ENCODE measurements at places on chromosomes 16 and 17. TPM values are rescaled to one million over a fixed set of nuclear protein-coding genes. Genes with fewer than 3 reads are reported as not detected.

- DNase-seq, result no peak
These were observed 50.6 kb downstream of the CNGB1 start for GRCh38 chr16:57920215-57920879.

- peak; percentile 62 for DNase-seq
These were observed 5.4 kb downstream of the PGS1 start for GRCh38 chr17:78383725-78384471.

- no peak for DNase-seq
These were observed 77.9 kb downstream of the GOSR1 start for GRCh38 chr17:30554839-30555751.

DNA sequence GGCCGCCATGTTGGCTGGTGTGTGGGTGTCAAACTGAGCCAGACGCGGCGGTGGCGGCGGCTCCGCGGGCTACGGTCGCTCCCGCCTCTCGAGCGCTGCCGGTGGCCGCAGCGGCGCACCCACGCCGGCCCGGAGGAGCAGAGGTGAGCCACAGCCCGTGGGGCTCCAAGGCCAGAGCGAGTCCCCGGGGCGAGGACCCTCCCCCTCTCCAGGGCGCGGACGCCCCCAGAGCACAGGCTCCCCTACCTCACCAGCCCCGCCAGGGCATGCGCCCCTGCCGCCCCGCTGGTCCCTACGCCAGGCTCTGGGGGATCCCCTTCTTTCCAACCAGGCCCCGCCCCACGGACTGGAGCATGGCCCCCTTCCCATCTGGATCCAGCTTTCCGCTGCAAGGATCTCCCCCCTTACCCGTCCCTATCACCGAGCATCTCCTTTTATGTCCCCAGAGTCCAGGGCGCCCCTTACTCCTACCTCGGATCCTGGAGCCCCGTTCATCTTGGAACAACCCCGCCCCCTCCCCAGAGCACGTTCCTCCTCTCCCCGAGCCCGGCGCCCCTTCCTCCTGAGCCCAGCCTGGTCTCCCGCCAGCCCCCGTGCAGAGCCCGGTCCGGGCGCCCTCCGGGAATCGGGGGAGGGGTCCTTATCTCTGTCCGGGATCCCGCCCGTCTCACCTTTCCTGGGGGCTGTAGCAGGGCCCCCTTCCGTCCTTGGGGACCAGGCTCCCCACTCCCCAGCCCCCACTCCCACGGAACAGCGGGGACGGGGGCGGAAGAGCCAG lies 412 bp downstream of the EPN2 start:
- no peak for DNase-seq

DNA sequence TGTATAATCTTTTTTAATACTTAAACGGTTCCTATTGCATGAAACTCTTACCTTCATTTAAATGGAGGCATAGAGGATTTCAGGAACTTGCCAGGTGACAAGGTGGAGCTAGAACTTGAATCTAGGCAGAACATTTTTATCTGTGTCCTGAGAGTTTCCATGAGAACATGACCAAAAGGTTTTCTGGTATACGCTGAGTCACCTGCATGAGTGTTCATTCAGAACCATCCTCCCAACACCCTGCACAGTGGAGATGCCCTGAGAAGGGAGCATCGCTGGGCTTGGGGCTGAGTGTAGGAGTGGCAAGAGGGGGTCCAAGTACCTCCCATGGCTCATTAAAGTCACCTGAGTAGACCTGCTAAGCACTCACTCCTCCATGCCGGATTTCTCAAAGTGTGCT lies 169.7 kb upstream of the CACNG5 start:
- DNase-seq, result no peak

GRCh38 chr17:79916991-79917901 lies 78.0 kb upstream of the CBX4 start:
- DNase-seq, result no peak

DNA sequence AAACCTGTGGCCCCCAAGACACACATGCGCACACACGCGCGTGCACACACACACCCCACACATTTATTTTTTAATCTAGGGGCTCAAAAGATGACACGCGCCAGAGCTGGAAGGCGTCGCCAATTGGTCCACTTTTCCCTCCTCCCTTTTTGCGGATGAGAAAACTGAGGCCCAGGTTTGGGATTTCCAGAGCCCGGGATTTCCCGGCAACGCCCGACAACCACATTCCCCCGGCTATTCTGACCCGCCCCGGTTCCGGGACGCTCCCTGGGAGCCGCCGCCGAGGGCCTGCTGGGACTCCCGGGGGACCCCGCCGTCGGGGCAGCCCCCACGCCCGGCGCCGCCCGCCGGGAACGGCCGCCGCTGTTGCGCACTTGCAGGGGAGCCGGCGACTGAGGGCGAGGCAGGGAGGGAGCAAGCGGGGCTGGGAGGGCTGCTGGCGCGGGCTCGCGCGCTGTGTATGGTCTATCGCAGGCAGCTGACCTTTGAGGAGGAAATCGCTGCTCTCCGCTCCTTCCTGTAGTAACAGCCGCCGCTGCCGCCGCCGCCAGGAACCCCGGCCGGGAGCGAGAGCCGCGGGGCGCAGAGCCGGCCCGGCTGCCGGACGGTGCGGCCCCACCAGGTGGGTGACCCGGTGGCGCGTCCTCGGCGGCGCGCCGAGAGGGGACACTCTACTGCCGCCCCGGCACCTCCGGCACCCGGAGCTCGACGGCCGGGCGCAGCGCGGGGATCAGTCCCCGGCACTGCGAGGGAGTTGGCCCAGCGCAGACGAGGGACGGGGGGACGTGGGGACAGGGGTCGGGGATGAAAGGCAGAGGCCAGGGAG lies at the start of gene STAT5A:
STAT5A (plus strand) TSS at position 522 of the 826 bp plus-strand sequence. CDS start 914 bp downstream, outside the sequence.
- DNase-seq, result peak; percentile 72

DNA sequence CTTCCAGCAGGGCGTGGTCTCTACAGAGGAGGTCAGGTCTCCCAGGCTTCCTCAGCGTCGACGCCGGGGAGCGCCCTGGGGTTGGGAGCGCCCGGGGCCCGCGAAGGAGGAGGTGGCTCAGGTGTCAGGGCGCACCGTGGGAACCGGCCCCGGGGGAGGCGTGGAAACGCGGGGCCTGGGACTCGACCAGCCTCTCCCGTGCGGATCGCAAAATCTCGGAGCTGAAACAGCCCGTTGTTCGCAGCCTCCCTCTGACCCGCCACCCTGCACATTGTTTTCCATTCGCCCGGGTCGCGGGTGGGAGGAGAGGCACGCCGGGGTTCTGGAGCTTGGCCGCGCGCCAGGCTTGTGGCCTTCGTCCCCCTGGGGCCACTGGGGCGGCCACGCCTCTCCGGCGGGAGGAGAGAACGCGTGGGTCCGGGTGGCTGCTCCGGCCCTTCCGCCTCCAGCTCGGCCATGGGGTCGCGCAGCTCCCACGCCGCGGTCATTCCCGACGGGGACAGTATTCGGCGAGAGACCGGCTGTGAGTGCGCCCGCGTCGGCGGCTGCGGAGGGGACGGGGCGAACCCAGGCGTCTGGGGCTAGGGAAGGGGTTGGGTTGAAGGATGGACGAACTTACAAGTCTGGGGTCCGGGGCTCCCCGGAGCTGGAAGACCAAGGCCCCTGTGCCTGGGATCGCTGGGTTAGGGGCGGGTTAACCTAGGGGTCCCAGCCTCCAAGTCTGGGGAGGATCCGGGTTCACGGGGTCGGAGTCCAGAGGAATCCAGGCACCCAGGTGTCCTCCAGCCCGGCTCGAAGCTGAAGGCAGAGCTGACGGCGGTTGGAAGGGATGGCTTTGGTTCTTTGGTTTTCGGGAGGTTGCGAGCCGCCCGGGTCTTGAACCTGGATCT lies at the start of gene CHP2:
CHP2 (plus strand) TSS at position 433 of the 890 bp plus-strand sequence; CDS start at position 457, 24 bp downstream.
- DNase-seq, result no peak

DNA sequence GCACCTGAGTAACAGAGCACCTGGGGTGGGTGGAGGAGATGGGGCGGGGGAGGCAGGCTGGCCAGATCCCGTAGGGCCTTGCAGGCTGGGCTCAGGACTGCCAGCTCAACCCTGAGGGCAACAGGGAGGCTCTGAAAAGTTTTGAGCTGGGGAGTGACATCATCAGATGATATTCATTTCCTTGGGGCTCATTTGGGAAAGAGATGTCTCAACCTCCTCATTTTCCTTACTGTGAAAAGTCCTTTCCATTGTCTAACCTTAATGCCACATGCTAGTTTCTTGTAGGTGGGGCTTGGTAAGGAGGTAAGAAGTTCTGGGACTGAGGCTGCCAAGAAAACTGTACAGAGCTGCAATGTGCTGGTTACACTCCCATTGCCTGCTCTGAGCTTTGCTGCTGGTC lies 3.7 kb downstream of the TNS4 start:
- no peak for DNase-seq

GRCh38 chr17:7502987-7503386 lies 18.8 kb downstream of the POLR2A start:
- DNase-seq, result no peak

GRCh38 chr17:83036193-83036592 lies 43.2 kb upstream of the METRNL start:
- DNase-seq, result no peak

DNA sequence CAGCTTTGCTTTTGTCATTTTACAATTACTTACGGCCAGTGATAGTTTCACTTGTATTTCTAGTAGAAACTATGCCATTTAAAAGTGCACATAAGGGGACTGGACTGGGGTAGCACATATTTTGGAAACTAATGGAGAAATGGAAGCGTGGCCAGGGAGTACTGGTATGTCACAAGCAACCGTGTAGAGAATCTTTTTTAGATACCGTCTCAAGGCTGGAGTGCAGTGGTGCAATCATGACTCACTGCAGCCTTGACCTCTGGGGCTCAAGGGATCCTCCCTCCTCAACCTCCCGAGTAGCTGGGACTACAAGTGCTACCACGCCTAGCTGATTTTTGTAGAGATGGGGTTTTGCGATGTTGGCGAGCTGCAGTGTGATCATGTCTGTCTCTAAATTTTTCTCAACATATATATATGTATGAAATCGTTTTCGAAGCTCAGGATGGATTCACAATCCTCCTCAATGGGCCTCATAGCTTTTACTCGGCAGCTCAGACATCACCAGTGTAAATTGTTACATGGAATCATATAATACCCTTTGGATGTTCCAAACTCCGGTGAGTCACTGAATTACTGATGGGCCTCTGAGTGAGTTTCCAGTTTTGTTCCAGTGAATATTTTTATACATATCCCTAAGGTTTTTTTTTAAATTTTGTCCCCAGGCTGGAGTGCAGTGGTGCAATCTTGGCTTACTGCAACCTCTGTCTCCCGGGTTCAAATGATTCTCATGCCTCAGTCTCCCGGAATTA lies 51.7 kb downstream of the ZNF778 start:
- DNase-seq, result no peak

Gene KCNJ18
- not detected for total RNA-seq

Gene KRT32
- 2.5 TPM for total RNA-seq

Gene TOM1L2
- 6.6 TPM for total RNA-seq

Gene KRT33A
- total RNA-seq, result 0.66 TPM

Gene PABPN1L
- total RNA-seq, result 0.09 TPM

Gene B4GALNT2
- total RNA-seq, result 0.05 TPM

Gene CD300LB
- total RNA-seq, result 0.38 TPM

Gene FBRS
- total RNA-seq, result 19.0 TPM

Gene MYL4
- 8.9 TPM for total RNA-seq

Gene GCGR
- total RNA-seq, result 0.05 TPM

All from thymus (tissue), 14 donors.